ENCODE measurements at places on chromosomes 3 and 15.

DNA sequence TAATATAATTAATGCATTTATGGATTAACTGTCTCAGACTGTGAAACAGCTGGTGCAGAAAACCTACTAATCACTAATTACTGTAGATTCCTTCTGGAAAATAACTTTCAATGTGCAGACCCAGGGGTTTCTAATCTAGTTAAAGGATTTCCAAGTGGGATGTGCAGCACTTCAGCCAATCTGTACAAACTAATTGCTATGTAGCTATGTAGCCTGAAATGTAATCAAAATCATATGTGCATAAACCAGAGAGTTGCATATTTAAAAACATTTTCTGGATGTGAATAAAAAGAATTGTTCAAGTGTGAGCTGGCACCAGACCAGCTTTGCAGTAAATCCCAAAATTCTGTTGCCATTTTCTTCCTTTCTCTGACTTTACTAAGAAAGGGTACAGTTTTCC lies 127.5 kb upstream of the CD96 start:
- no peak for DNase-seq

DNA sequence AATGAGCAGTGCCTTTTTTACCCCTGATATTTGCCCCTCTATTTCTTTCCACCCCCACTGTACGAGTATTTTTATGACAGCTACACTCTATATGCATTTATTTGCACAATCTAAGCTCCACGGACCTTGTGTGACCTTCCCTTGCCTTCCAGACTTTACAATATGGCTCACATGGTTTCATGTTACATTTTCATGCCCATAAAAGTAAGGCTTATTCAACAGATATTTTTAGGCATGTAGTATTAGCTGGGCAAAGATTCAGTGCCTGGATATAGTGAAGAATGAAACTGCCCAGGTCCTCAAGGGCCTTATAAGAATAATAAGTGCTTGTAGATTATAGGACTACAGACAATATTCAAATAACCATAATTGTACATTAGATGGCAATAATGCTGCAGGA lies 481.9 kb upstream of the CNTN4 start:
- DNase-seq = no peak

DNA sequence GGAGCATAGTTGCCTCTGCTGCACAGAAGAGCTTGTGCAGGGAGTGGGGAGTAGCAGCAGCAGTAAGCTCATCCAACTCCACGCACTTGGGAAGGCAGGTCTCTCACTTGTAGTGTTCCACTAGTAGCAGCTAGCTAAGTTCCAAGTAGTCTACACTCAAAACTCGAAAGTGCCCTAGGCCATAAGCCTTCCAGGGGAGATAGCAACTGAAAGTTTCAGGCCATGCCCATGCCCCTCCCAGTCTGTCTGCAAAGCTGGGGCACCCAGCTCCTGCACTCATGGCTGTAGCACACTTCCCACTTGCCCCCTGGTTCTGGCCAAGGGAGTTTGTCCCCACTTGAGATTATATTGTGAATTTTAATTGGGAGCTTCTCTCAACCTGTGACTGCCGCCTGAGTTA lies 57.5 kb downstream of the MFSD1 start:
- no peak for DNase-seq

DNA sequence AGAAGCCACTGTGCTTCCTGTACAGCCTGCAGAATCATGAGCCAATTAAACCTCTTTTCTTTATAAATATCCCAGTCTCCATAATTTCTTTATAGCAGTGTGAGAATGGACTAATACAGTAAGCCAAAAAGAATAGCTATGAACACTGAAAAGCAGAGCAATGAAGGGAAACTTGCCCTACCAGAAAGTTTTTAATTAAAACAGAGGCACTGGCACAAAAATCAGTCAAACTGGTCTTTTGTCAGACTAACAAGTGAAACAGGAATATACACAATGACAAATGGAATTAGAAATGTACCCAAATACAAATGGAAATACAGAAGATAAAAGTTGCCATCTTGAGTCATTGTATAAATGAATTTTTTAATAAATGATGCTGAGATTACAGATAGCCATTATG lies 40.5 kb downstream of the POLQ start:
- no peak for DNase-seq

GRCh38 chr3:146503461-146504202 lies 34.3 kb upstream of the PLSCR2 start:
- DNase-seq = no peak

DNA sequence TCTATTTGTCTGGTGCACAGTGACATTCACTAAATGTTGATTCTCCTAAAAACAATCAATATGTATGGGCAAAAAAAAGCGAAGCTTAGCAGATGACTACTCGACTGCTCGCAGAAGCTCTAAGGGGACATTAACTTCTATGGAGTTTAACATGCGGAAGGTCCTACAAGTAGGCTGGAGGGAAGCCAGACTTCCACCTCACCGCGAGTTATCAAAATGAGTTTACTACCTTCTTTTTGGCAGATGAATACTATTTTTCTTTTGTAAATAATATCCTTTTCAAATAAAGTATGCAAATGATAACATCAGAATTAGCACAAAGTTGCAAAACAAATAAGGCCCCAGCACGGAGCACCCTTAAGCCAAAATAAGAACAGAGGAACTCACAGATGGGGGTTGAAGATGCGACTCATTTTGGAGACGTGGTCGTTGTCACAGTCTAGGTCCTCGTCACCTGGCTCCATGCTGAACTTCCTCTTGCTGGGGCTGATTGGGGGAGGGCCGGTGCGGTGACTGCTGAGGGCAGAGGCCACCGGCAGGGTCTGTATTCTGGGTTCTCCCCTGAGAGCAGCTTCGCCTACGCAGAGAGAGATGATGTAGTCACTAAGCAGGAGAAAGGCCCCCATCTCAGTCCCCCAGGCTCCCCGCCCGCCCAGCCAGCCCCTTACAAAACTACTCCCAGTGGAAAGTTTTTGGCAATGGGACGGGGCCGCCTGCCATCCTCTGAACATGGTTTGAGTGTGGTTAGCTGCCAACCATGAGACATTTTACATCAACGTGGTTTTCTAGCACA lies 42.1 kb downstream of the VGLL4 start:
- DNase-seq = no peak

GRCh38 chr15:49185473-49185872 lies 15.4 kb downstream of the GALK2 start:
- DNase-seq = no peak

GRCh38 chr3:50532062-50532705 lies 28.8 kb upstream of the CACNA2D2 start:
- no peak for DNase-seq

GRCh38 chr15:44101286-44101685 lies 93.8 kb downstream of the FRMD5 start:
- DNase-seq = no peak

GRCh38 chr3:119401503-119402440 lies 61.6 kb downstream of the TMEM39A start:
- no peak for DNase-seq

GRCh38 chr3:31092748-31093589 lies 198.5 kb upstream of the GADL1 start:
- DNase-seq = no peak

DNA sequence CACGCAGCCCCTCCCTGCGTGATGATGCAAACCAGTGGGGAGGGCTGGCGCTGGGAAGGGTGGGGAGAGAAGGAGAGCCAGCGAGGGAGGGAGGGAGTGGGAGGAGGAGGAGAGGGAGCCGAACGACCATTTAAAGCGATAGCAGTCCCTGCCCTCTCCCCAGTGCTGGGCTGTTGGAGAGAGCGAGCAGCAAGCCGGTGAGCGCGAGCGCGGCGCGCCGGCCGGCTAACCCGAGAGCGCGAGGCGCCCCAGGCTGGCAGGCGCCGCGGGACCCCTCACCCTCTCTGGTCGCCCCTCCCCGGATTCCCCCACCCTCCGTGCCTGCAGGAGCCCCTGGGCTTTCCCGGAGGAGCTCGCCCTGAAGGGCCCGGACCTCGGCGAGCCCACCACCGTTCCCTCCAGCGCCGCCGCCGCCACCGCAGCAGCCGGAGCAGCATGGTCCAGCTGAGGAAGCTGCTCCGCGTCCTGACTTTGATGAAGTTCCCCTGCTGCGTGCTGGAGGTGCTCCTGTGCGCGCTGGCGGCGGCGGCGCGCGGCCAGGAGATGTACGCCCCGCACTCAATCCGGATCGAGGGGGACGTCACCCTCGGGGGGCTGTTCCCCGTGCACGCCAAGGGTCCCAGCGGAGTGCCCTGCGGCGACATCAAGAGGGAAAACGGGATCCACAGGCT lies at the start of gene GRM7:
GRM7 (plus strand) TSS at position 162 of the 671 bp plus-strand sequence.
- DNase-seq = no peak

GRCh38 chr3:158465074-158465473 lies 105.9 kb upstream of the MLF1 start:
- no peak for DNase-seq

DNA sequence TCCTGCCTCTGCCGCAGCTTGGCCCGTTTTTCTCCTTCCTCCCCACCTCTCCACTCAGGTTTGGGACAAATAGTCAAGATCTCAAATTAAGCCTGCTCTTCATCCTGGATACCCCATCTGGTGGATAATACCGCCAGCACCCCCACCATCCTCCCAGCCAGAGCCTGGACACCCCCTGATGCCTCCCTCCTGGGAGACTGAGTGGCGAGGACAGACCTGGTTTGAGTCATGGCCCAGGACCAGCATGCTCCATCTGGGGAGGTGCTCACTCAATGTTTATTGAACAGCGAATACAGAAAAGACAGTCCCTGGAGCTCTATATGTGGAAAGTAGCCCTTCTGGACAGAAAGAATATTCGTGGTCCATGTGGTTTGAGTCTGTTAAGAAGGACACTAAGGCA lies 23.3 kb downstream of the CTSH start:
- DNase-seq = no peak

- DNase-seq = no peak
Measured at GRCh38 chr3:136805795-136806194, 13.1 kb upstream of the SLC35G2 start.

GRCh38 chr3:38267662-38268061 lies 2.0 kb downstream of the SLC22A13 start:
- no peak for DNase-seq

DNA sequence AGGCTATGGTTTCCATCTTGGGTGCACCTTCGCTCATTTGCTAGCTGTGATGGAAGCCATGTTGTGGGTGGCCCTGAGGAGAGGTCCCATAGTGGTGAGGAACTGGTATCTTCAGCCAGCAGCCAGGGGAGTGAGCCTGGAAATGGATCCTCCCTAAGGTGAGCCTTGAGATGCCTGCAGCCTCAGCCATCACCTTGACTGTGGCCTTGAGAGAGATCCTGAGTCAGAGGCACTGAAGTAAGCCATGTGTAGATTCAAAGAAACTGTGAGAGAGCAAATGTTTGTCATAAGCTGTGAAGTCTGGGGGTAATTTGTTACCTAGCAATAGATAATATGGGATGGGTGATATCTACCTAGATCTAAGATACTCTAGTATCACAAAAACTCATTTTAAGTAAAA lies 105.3 kb downstream of the SNRK start:
- DNase-seq = no peak

DNA sequence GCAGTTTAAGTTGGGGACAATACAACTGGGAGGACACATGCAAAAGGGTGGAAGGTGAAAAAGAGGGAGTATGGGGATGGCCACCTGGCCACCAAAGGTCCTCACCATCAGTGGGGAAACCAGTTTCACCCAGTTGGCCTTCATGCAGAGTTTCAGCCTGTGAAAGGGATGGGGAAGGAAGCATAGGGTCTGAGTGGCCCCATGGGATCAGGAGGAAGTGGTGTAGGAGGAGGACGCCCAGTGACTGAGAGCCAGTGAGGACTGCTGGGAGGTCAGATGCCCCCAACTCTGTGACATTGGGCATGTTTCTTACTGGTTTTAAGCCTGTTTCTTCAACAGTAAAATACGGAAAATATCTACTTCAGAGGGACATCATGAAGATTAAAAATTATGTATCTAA lies 16.3 kb downstream of the BCL2A1 start:
- DNase-seq = no peak

DNA sequence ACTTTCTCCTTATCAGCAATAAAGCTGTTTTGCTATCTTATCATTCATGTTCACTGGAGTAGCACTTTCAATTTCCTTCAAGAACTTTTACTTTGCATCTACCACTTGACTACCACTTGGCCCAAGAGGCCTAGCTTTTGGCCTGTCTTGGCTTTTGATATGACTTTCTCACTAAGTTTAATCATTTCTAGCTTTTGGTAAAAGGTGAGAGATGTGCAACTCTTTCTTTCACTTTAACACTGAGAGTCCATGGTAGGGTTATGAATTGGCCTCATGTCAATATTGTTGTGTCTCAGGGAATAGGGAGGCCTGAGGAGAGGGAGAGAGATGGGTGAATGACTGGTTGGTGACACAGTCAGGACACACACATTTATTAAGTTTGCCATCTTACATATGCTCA lies 31.0 kb upstream of the FAM3D start:
- DNase-seq = no peak

- DNase-seq = no peak
Measured at GRCh38 chr3:16888785-16889607, 4.2 kb downstream of the PLCL2 start.

DNA sequence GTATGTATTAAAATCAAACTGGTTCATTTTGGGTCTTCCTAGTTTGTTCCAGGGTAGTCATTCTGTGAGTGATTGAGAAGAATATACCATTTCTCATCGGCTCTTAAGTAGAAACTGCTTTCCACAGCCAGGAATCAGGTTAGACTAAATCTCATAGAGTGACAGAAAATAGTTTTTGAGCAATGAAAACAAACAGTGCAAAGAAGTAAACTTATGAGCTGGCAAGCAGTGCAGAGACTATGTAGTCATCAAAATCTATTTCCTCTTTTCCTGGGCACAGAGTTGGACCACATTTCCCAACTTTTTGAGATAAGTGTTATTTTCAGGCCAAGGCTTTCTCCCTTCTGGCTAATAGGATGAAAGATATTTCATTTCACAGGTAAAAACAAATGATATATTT lies 66.5 kb downstream of the UBE3A start:
- DNase-seq = no peak

- no peak for DNase-seq
Measured at GRCh38 chr3:16836505-16837237, 48.1 kb upstream of the PLCL2 start.

- DNase-seq = no peak
Measured at GRCh38 chr15:57680021-57680420, 26.5 kb upstream of the POLR2M start.

DNA sequence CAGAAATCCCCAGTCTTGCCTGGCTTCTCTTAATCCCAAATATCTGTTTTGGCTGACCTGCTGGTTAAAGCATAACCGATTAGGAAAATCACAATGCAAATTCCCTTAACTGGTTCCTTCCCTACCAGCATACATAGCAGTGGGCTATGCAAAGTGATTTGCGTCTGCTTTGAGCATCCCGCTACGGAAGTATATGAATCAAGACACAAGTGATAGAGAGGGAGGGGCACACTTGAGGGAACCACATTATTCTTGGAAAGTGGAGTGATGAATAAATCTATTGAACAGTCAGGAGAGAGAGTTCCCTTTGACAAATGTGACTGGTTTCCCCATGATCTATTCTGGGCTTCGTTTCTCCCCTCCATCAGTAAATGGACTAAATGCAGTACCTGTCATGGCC lies 119.6 kb upstream of the C15orf61 start:
- DNase-seq = no peak

- no peak for DNase-seq
Measured at GRCh38 chr3:49812916-49813496, 747 bp downstream of the UBA7 start.

DNA sequence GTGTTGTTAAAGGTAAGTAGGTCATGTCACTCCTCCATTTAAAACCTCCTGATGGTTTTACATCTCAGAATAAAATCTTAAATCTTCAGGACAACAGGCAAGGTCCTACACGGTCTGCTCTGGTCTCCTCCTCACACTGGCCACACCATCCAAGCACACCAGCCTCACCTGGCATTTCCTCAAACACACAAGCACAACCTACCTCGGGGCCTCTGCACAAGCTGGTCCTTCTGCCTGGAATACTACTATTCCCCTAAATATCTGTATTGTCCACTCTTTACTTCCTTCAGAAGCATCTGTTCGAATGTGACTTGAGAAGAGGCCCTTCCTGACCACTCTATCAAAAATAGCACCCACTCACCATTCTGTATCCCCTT lies 1.8 kb downstream of the GORASP1 start:
- no peak for DNase-seq
